ENCODE measurements at places on chromosomes 7 and 10.

- DNase-seq: no peak
Measured at GRCh38 chr7:2601065-2601464, 30.7 kb upstream of the TTYH3 start.

DNA sequence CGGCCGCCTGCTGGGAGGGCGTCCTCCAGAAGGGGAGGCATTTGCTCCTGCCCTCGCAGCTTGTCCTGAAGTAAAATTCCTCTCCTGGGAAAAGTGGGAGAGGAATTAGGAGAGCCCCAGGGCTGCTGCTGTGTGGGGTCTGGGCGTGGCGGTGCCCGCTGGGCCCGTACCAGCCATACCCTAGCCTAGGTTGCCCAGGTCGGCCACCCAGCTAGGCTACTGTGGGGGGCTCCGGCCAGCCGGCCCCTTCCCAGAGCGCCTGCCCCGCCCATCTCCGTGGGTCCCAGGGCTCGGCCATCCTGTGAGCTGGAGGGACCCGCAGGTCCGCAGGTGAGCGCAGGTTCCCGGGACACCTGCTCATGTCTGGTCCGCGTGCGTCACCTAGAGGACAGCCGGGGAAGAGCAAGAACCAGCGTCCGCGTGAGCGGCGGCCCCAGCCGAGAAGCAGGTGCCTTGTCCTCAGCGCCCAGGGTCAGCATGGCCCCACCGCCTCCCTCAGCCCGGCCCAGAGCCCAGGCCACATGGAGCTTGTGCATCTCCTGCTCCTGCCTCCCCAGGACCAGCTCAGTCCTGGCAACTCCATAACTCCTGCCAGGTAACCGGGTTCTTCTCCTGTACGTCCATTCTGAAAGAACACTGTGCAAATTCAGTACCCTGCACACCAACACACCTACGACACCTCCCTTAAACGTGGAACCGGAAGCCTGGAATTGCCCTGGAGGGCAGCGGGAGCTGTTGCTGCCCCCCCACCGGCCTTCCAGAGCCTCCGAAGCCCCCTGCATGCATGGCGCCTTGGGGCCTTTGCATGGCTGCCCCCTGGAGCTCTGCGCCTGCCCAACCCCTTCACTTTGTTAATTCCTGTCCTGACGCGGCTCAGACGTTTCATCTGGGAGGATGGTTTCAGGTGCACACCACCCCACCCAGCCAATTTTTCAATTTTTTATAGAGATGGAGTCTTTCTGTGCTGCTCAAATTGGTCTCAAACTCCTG is 22.8 kb upstream of the FOXL3 start:
- DNase-seq: no peak

DNA sequence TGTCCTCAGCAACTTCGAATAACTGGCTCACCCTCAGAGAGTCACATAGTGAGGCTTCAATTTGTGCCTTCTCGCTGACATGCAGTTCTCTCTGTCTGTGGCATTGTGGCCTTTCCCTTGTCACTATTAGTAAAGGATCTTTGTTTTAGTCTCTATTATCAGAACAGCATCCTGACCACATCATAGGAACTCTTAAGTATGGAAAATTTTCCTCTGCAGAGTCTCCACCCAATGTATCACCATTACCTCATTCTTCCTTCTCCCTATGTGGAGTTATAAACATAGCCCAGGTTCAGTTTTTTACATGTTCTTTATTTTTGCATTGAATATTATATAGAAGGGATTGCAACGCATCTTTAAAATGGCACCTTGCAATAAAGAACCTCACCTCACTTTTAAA is 112.9 kb downstream of the FAM107B start:
- no peak for DNase-seq

DNA sequence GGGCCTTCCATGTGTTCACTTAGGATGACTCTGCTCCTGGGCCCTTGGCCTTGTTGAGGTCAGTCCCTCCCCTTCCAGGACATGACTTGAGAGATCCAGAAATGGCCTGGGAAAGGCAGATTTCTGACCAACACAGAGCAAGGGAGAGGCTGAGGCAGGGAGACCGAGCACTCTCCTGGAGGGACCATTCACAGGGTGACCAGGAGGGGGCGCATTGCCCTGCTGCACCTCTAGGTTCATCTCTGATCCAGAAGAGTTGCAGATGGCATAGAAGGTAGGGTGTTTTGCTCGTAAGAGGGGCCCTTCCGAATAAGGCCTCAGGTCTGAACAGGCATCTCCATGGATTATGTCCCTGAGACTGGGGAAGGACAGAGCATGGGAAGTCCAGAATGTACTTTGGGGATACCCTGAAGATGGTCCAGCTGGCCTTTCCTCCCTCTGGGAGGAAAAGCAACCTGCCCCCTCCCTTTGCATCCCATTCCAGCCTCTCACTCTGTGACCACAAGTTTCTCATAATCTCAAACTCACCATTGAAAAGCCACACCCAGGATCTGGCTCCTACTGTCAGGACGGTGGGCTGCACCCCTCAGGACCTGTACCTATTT is 6.6 kb downstream of the DMBT1 start:
- DNase-seq: no peak

GRCh38 chr10:130052193-130052592 is 58.4 kb downstream of the C10orf143 start:
- DNase-seq: no peak

- DNase-seq: no peak
Measured at GRCh38 chr7:117827862-117828261, 45.4 kb downstream of the CTTNBP2 start.

DNA sequence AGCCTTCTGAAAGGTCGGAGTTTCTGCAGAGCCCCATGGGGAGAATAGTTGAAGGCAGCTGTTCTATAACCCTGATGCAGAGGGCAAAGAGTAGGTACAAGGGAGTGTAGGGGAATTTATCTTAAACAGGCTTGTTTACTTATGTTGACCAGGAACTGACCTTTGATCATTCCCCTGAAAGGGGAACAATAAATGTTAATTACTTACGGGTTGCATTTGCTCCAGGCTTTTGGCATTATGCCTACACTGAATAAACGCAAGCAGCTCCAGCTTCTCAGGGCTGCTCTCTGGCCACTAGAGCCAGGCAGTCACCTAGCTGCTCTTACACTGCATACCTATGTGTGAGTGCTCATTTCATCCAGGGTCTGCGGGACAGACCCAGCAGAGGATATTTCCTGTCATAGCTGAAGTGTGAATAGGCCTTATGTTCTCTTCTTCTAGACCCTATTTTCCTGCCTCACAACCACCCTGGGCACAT is 26.9 kb upstream of the ABCA13 start:
- no peak for DNase-seq

GRCh38 chr7:142811154-142811737 is 40.5 kb downstream of the PRSS2 start:
- DNase-seq: peak; percentile 41

GRCh38 chr10:61642676-61643075 is 20.1 kb upstream of the CABCOCO1 start:
- DNase-seq: no peak

- no peak for DNase-seq
Measured at GRCh38 chr7:141528399-141528798, 22.8 kb upstream of the AGK start.

- DNase-seq: no peak
Measured at GRCh38 chr7:1022801-1023465, 21.4 kb upstream of the GPR146 start.

- DNase-seq: peak; percentile 89
Measured at GRCh38 chr7:32204361-32205018, 134.3 kb upstream of the PDE1C start.

- no peak for DNase-seq
Measured at GRCh38 chr7:130444234-130444633, 3.4 kb upstream of the CEP41 start.

- DNase-seq: no peak
Measured at GRCh38 chr7:102089175-102090098, 197.2 kb upstream of the SH2B2 start.

DNA sequence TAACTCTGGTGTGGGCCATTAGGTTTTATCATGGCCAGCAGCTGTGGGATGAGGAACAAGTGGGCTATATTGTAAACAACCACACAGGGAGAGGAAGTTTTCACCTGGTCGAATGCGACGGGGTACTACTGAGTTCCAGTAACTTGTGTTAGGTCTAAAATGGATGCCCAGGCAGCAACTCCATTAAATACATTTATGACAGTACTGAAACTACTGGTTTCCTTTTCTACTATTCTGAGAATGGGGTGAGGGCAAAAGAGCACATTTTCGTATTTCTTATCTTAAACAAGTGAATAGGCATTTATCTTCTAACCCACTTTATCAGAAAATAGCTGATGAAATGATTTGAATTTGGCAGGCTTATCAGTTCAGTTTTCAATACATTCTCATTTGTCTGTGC is 109.7 kb downstream of the C1GALT1 start:
- no peak for DNase-seq

GRCh38 chr10:108204528-108205305 is 1040.2 kb upstream of the SORCS1 start:
- DNase-seq: no peak

DNA sequence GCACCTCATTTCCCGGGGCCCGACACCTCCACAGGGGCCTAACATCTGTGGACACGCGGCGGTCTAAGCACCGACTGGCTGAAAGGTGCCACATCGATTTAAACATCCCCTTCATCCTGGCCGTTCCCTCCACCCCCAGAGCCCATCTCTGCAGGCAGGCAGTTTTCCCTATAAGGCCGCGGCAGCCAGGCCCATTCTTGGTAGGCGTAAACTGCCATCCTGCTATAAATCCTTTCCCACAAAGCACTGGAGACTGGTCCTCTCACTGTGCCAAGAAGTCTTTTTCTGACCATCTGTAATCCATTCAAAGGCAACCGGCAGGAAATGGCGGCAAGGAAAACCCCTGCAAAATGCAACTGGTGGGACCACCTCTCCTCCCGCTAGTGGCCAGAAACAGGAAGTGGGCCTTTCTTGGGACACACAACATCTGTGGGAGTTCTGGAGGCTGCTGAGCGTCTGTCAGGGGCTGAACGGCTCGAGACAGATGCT is 22.4 kb downstream of the ATXN7L1 start:
- no peak for DNase-seq

- no peak for DNase-seq
Measured at GRCh38 chr7:84666651-84667050, 472.1 kb upstream of the SEMA3A start.

- no peak for DNase-seq
Measured at GRCh38 chr10:61503051-61503450, 49.9 kb upstream of the TMEM26 start.
